ENCODE measurements at places on chromosomes 7 and 10.

- no peak for DNase-seq
These were observed 268.4 kb upstream of the NPVF start for GRCh38 chr7:25496476-25497368.

DNA sequence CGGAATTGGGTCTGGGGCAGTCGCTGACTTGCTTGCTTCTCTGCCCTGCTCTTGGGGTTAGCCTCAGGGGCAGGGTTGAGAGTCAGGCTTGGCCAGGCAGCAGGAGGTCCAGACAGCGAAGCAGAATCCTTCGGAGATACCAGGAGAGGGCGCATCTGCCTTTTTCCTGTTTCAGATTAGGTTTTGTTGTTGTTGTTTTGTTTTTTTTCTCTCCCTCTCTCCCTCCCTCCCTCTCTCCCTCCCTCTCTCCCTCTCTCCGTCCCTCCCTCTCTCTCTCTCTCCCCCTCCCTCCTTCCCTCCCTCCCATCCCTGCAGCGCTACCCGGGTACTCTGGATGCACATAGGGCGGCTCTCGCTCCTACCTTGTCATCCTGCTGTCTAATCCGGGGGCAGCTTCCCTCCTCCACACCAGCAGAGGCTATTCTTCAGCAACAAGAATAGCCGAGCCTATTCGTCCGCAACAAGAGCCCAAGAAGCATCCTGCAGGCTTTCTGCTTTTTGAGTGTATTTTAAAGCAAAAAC, 758 bp upstream of the OPTN start:
- peak; percentile 34 for DNase-seq

DNA sequence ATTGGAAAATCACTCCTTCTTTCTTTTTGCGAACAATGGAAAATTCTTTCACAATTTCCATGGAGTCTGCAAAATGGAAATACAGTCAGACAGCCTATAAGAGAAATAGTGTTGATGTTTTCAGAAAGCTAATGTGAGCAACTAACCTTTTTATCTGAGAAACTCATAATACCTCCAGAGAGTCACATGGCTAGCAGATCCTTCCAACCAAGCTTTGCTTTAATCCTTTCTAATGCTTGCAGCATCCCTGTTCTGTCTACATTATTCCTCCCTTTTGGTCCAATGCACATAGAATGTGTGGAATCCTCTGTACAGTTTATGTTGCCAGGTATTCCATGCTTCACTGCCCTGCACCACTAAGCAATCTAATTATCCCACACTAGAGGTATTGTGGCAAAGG, 717.5 kb upstream of the LRRN3 start:
- DNase-seq: no peak

GRCh38 chr10:83522881-83523386, 616.4 kb upstream of the GHITM start:
- no peak for DNase-seq

DNA sequence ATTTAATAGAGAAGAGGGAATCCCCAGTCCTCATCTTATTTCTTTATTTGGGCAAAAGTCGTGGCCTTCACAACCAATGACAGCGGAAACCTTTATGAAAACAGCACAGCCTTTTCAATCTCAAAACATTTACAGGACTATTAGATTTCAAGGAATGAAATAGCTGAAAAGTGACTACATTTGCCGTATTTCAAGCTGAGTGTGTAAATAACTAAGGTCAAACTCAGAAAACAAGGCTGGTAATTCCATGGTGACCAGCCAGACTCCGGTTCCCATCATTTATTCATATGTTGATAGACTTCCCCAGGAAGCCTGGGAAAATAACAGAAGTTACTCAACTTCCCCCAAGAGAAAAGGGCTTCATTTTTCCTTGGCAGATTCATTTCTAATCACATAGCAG, 457.3 kb upstream of the NFE2L3 start:
- DNase-seq: no peak

GRCh38 chr7:122467661-122468449, 163.3 kb upstream of the FEZF1 start:
- no peak for DNase-seq

- no peak for DNase-seq
These were observed 59.4 kb downstream of the HTR7 start for GRCh38 chr10:90798482-90798881.

DNA sequence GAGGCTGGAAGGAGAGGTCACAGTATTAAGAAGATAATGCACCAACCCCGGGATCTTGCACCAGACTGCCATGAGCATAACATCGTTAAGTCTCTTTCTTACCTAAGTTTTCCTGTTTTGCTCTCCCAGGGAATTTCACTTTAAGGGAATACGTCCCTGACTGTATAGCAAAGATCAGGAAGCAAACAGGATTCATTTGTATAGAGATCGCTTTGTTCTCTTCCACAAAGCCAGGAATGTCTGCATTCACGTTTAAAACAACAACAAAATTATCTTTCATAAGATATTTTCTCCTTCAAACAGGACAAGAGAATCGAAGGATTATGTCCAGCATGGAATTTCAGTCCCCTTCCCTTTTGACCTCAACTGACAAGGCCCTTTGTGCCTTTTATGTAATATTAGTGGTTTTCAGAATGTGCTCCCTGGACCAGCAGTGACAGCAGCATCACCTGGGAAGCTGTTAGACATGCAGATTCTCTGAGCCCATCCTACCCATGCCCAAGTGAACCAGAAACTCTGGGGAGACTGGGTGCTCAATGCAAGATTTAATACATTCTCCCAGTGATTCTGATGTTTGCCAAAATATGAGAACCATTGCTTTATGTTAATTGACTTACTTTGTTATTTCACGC, 286.3 kb downstream of the FGFR2 start:
- no peak for DNase-seq

DNA sequence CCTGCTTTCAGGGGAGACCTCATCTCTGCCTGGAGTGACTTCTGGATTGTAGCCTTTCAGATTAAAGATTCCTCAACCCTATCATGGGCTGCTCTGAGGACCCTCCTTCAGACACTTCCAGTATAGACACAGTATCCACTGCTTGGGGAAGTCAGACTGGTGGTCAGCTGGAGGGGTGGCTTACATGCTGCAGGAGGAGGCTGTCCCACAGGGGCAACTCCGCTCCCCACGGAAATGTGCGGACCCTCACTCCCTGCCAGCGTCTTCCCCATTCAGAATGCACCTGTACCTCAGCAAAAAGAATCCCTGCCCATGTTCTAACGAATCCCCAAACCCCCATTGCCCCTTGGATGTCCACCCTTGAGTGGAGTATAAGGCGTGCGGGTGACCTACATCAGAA, 95.5 kb downstream of the DOCK4 start:
- DNase-seq: no peak

DNA sequence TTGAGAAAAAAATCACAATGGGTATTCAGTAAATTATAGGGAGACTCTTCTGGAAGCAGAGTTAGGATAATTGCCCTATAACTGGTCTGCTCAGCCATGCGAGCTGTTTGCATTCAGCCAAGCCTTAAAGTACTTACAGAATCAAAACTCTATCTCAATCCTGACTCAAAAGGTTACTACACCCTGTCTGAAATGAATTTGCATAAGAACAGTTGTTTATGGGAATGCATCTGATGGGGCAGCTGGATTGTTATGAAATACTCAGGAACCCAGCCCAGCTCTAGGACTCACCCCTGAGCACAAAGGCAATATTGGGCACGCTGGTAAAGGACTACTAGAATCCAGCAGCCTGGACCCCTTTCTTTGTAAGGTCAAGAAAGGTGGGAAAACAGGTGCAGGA, 38.8 kb downstream of the AKR1B15 start:
- DNase-seq: no peak

- DNase-seq: no peak
These were observed 5.6 kb downstream of the CCSER2 start for GRCh38 chr10:84333864-84334451.

- DNase-seq: no peak
These were observed 39.3 kb downstream of the INSIG1 start for GRCh38 chr7:155336812-155337602.

GRCh38 chr7:153413540-153414287, 638.5 kb upstream of the DPP6 start:
- no peak for DNase-seq

- no peak for DNase-seq
These were observed 29.1 kb downstream of the EZH2 start for GRCh38 chr7:148854983-148855382.

Measured in D721Med (cell line).